ENCODE measurements at places on chromosomes 11 and 22.

GRCh38 chr11:35304900-35305460, 114.4 kb downstream of the SLC1A2 start:
- no peak for DNase-seq

- DNase-seq, result no peak
Measured at GRCh38 chr22:39431821-39432251, 25.0 kb upstream of the MGAT3 start.

DNA sequence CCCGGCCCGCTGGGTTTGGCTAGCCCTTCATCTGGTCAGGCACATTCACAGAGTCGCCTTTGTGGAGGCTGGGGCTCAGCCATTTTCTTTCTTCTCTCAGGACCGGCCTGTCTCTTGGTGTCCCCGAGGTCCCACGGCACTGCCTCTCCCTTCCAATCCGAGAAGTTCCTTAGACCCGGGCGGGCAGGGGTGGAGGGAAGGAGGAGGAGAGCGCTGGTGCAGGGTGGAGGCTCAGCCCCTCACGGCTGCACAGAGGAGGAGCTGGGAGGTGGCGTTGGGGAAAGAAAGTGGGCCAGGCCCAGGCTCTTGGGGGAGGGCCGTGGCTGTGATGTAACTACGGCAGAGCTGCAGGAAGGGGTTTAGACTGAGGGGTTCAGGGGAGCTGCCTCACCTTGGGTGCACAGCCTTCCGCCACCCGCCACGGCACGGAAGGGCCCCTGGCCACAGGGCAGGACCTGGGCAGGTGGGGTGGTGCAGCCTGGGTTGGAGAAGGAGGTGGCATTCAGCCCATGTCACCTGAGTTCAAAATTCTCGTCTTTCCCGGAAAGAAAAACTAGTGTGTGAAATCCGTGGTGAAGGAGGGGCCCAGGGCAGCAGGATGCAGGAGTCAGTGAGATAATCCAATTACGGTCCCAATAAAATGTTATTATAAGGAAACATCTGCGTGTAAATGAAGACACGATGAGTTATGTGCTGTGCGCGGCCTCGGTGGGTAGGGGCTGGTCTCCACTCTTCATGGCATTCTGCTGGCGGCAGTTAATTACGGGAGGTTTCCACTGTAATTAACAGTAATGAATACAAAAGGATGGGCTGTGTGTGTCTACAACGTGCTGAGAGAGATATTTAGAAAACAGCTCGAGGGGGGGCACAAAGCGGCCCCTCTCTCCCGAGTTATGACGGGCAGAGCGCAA, 1.7 kb downstream of the BRSK2 start:
- DNase-seq, result no peak

DNA sequence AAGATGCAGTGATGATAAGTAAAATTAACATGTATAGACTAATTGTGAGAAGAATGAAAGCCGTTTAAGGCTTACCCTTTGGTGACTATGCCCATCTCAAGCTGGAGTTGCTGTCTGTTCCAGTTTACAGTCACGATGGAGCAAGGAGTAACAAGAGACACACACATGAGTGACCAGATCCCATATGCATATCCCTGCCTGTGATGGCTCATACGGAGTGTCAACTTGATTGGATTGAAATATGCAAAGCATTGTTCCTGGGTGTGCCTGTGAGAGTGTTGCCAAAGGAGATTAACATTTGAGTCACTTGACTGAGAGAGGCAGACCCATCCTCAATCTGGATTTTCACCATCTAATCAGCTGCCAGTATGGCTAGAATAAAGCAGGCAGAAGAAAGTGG, 786.8 kb downstream of the FAM181B start:
- no peak for DNase-seq

- DNase-seq, result no peak
Measured at GRCh38 chr11:100624346-100624745, 62.7 kb upstream of the ARHGAP42 start.

DNA sequence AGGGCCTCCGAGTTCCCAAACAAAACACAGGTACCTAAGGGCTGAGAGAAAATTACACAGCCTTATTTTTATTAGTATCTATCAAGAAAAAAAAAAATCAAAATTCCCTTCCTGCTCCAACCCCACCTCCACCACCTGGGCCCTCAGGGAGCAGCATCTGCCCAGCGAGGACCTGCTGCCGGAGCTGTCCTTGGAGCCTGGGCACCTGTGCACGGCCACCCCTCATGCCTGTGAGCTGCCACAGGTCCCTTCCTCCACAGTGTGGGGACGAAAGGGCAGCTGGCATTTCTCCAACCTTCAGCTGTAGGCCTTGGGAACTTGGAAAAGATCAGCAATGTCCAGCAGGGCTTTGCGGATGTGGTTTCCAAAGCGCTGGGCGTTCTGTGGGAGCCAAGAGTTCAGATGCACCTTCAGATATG, 6.3 kb upstream of the SYCE3 start:
- DNase-seq, result no peak

DNA sequence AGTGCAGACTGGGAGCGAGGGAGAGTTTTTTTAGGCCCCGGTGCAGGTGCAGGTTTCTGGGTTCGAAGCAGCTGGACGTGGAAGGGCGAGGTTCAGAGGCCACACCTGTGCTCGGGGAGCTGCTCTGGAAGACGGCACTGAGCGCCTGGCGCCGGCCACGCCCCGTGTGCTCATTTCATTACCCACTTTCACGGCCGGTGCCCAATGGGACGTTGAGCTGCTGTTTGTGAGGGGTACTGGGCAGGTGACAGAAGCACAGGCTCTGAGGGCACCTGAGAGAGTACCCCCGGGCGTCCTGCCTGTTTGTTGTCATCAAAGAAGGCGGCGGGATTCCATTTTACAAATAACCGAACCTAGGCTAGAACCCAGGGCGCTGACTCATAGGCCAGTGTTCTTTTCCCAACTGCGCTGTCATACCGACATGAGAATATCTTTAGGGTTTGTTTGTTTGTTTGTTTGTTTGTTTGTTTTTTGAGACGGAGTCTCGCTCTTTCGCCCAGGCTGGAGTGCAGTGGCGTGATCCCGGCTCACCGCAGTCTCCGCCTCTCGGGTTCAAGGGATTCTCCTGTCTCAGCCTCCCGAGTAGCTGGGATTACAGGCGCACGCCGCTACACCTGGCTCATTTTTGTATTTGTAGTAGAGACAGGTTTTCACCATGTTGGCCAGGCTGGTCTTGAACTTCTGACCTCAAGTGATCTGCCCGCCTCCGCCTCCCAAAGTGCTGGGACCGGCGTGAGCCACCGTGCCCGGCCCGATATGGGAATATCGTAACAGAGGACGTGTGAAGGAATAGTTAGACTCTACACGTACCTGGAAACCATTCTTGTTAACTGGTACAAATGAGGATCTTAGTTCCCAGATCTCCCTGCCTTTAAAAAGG, 16.6 kb upstream of the SPTBN2 start:
- peak; percentile 58 for DNase-seq

GRCh38 chr11:75345455-75346160, 5.9 kb downstream of the ARRB1 start:
- no peak for DNase-seq

GRCh38 chr22:44525941-44526778, 28.1 kb upstream of the RTL6 start:
- DNase-seq, result no peak

DNA sequence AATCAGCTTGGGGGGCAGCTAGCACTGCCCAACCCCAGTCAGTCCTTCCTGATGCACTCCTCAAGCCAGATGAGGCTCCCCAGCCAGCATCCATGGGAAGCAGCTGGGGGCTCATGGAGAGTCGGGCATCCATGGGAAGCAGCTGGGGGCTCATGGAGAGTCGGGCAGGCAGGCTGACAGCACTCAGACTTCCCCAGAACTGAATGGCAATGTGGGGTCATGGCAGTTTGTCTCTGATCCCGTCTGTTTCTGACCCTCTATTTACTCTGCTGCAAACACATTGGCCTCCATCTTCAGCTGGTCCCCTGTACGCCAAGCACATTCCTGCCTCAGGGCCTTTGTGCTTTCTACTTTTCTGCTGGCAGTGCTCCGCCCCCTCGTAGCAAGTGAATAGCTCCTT, 314.8 kb downstream of the NTM start:
- DNase-seq, result no peak

- no peak for DNase-seq
Measured at GRCh38 chr11:86675017-86675416, 2.6 kb upstream of the ME3 start.

- no peak for DNase-seq
Measured at GRCh38 chr22:45246060-45246985, 5.6 kb upstream of the KIAA0930 start.

DNA sequence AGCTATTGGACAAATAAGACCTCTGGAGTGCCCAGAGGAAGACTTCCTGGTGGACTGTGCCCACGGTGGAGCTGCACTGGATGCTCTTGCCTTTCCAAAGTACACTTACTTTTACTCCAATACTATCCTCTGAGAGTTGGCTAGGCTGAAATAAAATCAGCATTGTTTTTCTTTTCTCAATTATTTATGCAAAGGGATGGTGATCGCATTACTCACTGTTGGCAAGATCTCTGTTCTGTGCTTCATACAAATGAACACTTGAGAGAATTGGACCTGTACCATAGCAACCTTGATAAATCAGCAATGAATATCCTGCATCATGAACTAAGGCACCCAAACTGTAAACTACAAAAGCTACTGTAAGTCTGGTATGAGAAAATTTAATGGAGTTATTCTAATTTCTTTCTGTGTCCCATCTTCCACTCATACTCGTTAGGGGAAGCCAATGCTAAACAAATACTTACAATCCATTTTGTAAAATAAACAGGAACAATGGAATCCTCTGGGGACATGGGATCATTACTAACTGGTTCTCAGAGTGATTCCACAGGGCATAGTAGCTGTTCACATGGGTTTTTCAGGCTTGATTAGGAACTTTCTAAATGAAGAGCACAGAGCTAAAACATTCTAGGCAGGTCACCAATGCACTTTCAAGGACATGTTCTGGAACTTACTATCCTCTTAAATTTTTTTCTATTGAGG, 26.3 kb downstream of the NLRP14 start:
- DNase-seq, result no peak

GRCh38 chr11:12853652-12854296, 155.3 kb upstream of the RASSF10 start:
- no peak for DNase-seq

- DNase-seq, result peak; percentile 53
Measured at GRCh38 chr11:96329419-96329818, 13.6 kb downstream of the MAML2 start.

GRCh38 chr11:97683733-97684132, 1293.9 kb downstream of the JRKL start:
- DNase-seq, result no peak
